Right renal cortex interstitium (tissue), 3 donors: ENCODE measurements at places on chromosomes 12 and 14. TPM values are rescaled to one million over a fixed set of nuclear protein-coding genes. Genes with fewer than 3 reads are reported as not detected.

DNA sequence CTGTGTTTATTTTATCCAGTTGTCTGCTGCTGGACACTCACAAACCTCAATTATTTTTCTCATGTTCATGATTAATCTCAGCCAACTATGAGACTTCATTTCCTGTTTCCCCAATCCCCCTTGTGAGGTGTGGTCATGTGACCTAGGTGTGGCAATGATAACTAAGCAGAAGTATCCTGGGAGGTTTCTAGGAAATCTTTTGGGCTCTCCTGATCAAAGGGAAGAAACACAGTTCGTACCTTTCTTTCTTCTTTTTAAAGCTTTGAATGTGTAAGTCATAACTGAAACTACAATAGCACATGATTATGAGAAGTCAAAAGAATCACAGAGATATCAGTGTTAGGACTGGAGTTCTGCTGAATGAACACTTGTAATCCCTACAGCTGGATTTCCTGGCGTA is 34.4 kb upstream of the MANSC4 start:
- no peak for DNase-seq

DNA sequence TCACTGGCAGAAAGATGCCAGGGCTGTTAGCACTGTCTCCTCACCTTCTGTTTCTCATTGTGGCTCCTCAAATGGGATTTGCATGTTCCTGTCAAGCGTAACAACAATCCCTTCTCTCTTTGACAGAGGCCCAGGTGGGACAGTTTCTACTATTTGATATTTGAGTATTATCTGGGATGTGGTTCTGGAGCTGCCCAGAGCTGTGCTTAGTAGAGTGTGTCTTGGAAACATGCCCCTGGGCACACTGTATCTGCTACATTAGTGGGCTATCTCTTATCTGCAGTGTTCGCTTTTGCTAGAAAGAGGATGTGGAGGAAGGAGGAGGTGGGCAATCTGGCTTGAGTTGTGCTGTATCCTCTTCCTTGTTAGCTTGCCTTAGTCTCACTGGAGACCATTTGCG is 3.8 kb upstream of the ACADS start:
- DNase-seq, result no peak

- DNase-seq, result no peak
Observed at GRCh38 chr12:45419317-45419814, 203.5 kb downstream of the ANO6 start.

GRCh38 chr12:76426160-76426559 is 77.9 kb upstream of the BBS10 start:
- no peak for DNase-seq

DNA sequence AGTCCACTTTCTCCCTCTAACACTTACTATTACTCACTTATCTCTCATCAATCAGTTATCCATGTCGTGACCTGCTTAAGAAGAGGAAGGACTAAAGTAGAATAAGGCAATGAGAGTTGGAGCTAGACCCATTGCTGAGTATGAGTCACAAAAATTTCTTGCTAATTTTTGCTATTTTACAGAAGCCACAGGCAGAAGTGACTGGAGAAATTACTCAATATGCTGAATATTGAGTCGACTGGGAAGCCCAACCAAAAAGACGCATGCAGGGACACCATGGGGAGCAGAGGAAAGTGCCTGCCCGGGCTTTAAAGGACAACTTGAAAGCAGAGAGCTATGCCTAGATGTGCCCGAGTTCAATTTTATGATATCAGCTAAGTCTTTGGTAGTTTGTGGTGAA is 115.4 kb upstream of the FOXG1 start:
- DNase-seq, result no peak

- DNase-seq, result no peak
Observed at GRCh38 chr14:98345161-98345560, 926.8 kb downstream of the BCL11B start.

- peak; percentile 60 for DNase-seq
Observed at GRCh38 chr12:111178181-111179081, 190.5 kb downstream of the PHETA1 start.

DNA sequence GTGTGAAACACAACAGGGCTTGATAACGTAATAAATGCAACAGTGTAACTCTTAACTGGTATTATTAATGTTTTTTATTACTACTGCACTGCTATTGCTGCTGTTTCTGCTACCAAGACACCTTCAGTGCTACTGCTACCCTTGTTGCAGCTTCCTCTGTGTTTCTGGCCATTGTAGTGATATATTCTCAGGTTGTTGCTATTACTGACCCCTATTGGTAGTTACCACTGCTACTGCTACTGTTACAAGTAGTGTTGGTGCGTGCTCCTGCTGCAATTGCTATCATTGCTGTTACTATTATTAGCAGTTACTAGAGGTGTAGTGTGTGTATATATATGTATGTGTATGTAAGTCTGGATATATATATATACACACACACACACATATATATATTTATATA is 87.2 kb upstream of the PTPRB start:
- no peak for DNase-seq

DNA sequence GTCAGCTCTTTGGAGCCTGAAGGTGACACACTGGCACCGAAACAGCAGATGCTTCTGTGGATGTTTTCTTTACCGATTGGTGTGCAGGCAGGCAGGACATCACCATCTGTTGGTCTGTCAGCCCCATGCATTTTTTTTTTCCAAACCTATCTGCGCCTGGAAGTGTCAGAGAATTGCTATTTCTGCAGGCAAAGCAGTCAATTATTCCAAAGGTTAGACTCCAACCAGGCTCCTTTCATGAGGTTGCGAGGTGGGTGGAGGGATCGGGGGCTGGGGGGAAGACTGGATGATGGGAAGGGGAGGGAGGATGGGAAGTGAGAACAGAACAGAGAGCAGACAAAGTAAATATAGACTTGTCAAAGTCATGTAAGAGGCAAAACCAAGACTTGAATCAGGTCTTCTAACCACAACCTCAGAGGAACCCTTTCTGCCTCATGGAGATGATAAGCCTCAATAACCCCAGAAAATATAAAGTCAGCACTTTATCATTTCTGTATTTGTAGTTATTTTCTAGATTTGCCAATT is 117.7 kb downstream of the OTOGL start:
- DNase-seq, result no peak

DNA sequence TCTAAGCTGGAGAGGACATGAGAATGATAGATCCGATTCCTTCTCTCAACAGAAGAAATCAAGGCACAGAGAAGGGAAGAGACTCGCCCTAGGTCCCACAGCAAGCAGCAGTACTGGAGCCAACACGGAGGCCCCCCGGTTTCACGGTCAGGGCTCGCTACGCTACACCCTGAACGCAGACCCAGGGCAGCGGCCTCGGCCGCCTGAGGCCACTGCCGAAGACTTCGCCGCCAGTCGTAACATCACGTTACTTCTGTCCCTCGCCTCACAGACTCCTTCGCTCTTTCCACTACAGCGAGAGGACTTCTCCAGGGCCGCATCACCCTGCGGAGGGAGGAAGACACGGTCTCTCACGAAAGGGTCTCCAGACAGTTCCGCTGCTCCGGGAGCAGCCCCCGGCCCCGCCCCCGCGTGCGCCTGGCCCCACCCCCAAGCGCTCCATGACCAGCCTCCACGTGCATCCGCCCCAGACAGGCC is 411 bp upstream of the DCAF4 start:
- no peak for DNase-seq

SPIC gene
- polyA plus RNA-seq, result not detected

OTUB2 gene
- polyA plus RNA-seq, result 4.6 TPM

C1R gene
- 36.0 TPM for polyA plus RNA-seq

HOXC13 gene
- polyA plus RNA-seq, result not detected

ADAM21 gene
- 0.28 TPM for polyA plus RNA-seq
